ENCODE measurements at places on chromosomes 16 and 17. TPM values are rescaled to one million over a fixed set of nuclear protein-coding genes. Genes with fewer than 3 reads are reported as not detected.

DNA sequence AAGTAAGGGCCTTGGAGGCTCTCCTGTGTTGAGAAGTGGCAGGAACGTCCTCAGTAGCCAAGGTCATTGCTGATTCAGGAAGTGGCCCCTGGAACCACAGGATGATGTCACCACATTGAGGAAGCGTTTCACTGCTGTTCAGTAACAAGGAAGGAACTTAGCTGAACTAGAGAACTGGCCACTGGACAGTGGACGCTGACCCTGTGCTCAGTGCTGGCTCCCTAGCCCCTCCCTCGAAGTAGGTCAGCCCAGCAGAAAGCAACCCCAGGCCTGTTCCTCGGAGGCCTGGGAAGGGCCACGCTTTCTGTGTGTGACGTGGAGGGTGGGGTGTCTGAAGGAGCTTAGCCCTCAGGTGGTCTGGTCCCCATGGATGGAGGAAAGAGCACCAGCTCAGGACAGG, 58.3 kb downstream of the B9D1 start:
- DNase-seq = peak; percentile 44

GRCh38 chr17:55263569-55264277, 1.0 kb upstream of the HLF start:
- DNase-seq = no peak

GRCh38 chr16:54589326-54589725, 302.7 kb upstream of the IRX3 start:
- no peak for DNase-seq

PLCG2 gene
- polyA plus RNA-seq = 4.3 TPM

GP1BA gene
- 0.16 TPM for polyA plus RNA-seq
